ENCODE measurements at places on chromosomes 4 and X. TPM values are rescaled to one million over a fixed set of nuclear protein-coding genes. Genes with fewer than 3 reads are reported as not detected.
A peak's percentile ranks its signal among the peaks of the same experiment; 100 is the strongest.

DNA sequence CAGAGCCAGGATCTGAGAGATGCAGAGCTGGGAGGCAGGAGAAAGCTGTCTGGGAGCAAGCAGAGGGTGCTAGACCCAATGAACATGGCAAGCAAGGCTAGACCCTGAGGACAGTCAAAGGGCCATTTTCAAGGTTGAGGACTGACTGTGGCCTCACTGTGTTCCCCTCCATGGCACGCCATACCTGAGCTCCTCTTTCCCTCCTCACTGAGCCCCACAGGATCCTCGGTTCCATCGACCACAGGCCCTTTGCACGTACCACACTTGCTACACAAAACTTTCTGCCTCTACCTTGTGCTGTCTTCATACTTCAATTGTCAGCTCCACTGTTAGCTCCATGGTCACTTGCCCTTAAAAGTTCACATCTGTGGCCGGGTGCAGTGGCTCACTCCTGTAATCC is 45.5 kb upstream of the CD99 start:
- DNase-seq, result no peak

DNA sequence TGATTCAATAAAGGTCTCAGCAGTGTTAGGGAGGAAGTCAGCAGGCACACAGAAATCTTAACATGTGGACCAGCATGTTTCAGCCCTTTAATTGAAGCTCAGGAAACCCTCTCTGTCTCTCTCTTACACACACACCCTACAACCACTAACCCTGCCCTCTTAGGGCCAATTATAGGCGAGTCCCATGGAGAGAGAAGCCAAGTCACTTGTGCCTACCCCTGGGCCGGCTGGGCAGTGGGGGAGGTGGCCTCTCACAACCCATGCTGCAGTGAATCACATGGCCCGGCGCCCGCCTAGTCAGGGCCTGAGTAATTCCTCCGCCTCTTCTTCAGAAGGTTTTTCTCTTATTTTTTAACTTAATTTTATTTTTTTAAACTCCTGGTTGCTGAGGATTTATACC is 3.7 kb downstream of the FGD1 start:
- DNase-seq, result no peak

DNA sequence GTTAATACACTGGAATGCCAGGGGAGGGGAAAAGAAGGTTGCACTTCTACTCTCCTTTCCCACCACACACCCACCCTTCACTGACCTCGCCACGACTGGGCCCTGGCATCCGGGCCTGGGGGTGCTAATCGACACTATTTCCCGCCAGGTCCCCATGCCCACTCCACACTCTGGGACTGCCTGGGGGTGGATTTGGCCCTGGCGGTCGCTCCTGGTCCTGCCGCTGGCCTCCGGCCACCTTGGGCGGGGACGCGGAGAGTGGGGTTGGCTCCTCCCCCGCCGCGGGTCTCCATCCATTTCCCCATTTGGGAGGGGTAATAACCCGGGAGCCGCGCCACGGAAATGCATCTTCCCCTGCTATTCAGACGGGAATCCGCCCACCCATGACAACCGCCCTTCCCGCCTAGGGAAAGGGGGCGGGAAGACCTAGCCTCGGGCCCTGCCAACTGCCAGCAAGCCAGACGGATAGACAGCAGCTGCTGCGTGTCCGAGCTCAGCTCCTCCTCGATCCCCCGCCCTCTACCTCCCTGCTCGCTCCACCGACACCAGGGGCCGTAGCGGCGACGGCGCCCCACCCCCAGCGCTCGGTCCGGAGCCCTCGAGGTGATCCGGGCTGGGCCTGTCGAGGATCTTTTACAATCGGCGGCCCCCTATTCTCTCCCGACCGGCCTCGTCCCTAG is 78.1 kb downstream of the RLIM start:
- peak; percentile 9 for DNase-seq

- no peak for DNase-seq
Measured at GRCh38 chrX:154329294-154329693, 33.7 kb downstream of the TKTL1 start.

GRCh38 chrX:150483356-150483985 is 85.0 kb upstream of the MTM1 start:
- no peak for DNase-seq

SPINK2 gene
- not detected for total RNA-seq
